ENCODE measurements at places on chromosomes 4 and X.

GRCh38 chrX:151177141-151178027 lies 1.0 kb downstream of the GPR50 start:
- DNase-seq = no peak

DNA sequence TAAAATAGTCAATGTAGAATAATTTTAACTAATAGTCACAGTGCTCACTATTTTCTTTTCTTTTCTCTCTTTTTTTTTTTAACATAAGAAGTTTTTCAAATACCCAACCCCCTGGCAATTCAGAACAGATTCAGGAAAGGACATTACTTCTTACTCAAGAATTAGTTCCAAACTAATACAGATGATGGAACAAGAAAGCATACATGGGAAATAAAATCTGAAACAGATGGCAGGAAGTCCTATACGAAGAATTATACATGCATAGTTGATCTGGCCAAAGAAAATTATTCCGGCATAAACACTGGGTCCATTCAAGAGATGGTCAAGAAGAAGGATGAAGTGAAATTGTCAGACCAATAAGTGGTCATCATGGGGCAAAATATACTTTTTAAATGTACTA lies 614.4 kb upstream of the INTU start:
- DNase-seq = no peak

DNA sequence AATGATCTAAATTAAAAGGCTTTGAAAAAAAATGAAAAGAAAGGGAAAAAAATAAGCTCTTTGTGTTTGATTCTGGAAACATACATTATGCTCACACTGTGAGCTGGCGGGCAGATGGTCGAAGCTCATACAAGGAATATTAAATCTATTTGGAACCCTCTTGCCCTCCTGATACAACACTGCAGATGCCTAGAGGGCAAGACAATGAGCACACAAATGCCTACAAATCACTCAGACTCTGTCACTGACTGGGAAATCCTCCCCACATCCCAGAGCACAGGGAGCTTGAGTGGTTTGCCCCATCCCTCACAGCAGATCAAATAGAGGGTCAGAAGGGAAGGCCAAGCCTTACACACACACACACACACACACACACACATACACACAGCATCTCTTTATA lies 320.4 kb downstream of the HNRNPD start:
- DNase-seq = no peak

DNA sequence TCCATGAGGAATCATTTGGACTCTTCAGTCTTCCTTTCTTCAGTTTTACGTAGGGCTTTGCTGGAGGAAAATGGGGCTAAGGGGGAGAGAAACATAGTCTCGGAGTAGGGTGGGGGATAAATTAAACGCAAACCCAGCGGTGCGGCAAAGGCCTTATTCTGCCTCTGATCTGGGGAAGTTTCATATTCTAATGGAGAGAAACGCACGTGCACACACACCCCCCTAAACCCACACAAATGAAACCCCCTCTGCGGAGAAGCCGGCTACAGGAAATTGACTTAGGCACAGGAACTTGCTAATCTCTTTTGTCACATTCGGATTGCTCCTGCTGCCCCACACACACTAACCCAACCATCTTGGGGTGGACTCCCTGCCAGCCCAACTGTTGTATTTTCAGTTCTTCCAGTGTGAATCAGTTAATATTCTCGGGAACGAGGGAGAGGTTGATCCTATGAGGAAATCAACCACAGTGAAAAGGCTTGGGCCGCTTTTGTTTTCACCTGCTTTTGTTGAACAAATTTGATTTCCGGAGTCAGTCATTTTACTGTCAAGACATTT lies at the start of gene RHOH:
RHOH (plus strand) TSS at position 308 of the 558 bp plus-strand sequence. CDS start 46,356 bp downstream, outside the sequence.
- DNase-seq = peak; percentile 71

GRCh38 chrX:148310426-148311165 lies 189.8 kb upstream of the AFF2 start:
- DNase-seq = no peak

DNA sequence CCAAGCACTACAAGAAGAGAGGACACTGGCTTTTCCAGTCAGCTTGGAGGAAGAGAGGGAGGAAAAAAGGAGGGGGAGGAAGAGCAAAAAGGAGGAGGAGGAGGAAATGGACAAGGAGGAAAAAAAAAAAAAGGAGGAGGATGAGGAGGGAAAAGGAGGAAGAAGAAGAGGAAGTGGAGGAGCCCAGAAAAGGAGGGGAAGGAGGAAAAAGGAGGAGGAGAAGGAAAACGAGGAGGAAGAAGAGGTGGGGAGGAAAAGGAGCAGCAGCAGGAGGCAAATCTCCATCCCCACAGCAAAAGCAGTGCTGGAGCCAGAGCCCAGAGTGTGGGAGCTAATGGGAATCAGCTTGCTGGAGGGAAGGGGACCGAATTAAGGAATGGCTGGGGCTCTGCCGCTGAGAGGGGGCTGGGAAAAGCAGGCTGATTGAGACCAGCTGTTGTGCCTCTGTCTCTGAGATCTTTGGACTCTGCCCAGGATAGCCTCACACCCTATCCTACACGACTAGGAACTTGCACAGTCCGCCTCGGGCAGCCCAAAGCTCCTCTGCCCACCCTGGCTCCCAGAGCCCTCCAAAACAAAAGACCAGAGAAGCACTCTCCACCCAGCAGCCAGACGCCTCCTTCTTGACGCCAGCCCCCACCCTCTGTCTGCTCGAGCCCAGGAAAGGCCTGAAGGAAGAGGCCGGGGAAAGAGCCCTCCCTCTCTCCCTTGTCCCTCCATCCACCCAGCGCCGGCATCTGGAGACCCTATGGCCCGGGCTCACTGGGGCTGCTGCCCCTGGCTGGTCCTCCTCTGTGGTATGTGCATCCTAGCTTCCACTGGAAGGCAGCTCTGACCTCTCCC lies at the start of gene XPNPEP2:
XPNPEP2 (plus strand) TSS at position 514 of the 843 bp plus-strand sequence; CDS start at position 749, 235 bp downstream.
- DNase-seq = no peak

DNA sequence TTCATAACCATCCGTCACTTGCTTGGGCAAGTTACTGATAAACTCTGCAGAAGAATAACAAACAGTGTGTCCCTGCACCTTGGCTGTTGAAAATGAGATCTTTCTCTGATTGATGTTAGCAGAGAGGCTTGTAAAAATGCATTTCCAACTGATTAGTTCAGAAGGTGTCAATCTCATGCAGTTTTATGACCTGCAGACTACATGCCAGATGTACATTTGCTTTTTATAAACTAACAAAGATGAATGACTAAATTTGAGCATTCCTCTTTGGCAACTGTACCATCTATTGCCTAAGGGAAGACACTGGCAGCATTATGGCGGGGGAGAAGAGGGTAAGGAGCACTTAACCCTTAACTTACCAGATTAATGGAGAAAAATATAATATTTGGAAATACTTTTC lies 192.8 kb downstream of the DCTD start:
- no peak for DNase-seq

DNA sequence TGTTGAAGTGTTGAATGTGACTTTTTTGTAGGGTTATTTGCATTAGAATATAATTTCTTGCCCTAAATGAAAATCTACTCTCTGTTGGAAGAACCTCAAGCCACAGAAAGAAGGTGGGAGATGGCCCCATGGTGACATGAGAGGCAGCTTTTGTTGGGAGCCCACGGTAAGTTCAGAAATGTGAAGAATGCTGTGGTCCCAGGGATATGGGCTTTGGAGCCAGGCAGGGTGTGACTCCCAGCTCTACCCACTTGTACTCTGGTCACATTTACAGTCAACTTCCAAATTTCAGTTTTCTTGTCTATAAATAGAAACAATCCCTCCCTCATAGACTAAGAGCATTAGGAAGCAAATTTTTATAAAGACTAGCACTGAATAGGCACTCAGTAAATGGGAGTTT lies 177.8 kb downstream of the RAB28 start:
- no peak for DNase-seq

DNA sequence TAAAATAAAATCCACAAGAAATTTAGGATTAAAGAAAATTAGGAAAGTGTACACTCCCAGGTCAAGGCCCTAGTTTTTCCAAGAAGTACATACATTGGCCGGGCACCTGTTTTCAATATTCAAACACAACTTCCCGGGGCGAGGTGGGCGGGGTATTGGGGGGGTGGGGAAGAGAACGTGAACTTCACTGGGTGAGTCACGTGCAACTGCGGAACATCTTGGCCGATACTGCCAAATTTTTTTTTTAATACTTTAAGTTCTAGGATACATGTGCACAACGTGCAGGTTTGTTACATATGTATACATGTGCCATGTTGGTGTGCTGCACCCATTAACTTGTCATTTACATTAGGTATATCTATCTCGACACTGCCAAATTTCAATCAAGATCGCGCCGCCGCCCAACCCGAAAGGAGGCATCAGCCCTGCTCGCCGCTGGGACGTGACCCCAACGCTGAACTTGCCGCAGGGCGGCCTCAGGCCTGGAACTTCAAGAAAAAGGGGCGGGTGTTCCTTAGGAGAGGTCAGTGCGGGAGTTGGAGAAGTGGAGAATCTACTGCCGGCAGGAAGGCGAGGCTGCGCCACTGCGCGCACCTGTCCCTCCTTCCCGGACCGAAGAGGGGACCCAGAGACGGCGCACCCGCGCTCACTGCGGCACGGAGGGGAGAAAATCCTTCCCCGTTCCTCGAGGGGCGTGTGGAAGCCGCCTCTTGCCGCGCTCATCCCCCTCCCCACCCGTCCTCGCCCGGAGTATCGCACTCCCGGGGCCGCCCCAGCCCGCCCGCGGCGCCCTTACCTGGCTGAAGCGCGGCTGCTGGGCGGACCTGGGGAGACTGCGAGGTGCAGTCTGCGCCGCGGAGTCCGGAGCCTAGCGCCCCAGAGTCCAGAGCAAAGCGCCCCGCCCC lies at the start of gene TEC:
TEC (minus strand) TSS at position 883 of the 905 bp plus-strand sequence. CDS start 41,224 bp downstream, outside the sequence.
- DNase-seq = no peak

- DNase-seq = no peak
Measured at GRCh38 chr4:77178560-77178959, 21.6 kb downstream of the CCNG2 start.

- no peak for DNase-seq
Measured at GRCh38 chrX:45622538-45622937, 421.9 kb upstream of the DIPK2B start.

GRCh38 chr4:3446631-3447320 lies 5.0 kb downstream of the HGFAC start:
- no peak for DNase-seq

DNA sequence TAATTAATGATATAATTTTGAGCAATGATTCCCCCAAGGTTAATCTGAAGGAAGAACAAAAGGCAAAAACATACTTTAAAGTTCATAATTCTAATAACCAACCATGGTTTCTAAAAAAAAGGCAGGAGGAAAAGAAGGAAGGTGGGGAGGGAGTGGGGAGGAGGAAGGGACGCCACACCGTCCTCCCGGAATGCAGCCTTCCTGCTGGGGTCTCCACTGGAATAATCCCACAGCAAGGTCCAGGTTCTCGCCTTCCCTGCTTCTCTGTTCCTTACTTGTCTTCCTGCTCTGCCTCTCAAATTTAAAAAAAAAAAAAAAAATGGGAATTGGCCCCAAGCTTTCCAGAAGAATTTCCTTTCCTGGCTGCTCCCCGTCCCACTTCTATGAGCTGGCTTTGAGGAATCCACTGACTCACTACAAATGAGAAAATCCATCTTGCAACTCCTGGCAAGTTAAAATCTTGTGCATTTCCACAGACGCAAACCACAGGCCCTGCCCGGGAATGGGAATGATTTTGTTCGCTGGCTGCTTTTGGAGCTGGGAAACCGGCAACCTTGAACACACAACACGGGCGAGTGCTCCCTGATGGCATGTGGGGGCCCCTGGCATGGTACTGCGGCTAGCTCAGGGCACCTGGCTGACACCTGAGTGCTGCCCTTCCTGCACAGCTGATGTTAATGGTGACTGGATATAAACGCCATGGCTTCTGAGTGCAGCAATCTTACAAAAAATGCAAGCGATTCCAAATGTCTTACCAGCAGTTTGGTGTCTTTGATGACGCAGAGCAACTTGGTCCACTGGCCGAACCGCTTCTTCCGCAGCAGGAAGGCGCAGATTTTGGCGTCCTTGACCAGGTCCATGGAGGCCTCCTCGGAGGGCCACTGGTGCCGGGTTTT lies 97.0 kb downstream of the AFAP1 start:
- DNase-seq = peak; percentile 95

DNA sequence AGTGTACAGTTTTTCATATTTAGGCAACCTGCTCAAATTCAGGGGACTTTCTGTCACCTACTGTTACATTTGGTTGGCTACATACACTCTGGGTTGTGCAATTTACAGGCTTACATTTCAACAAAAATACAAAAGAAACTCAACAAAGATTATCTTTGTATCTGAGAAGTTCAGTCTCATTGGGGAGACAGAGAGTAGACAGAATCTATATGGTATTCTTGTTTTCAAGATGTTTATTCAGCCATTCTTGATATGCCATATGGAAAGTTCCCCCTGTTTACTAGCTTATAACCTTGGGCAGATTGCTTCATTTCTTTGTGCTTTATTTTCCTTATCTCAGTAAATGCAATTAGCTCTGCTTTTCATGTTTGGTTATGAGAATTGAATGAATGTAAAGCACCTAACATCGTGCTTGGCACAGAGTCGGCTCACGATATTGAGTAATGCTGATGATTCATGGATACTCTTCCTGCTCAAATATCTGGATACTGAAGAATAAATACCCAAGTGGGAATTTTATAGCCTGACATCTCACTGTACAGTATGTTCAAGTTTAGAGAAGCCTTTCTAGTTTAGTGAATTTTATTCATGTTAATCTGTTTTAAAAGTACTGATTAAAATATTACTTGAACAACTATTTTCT lies 96.5 kb upstream of the PACRGL start:
- no peak for DNase-seq

GRCh38 chr4:183504930-183505610 lies at the start of gene ING2:
TSS of gene ING2 (plus strand) at chr4:183505058. CDS start at chr4:183505196, 138 bp downstream.
- peak; percentile 89 for DNase-seq

DNA sequence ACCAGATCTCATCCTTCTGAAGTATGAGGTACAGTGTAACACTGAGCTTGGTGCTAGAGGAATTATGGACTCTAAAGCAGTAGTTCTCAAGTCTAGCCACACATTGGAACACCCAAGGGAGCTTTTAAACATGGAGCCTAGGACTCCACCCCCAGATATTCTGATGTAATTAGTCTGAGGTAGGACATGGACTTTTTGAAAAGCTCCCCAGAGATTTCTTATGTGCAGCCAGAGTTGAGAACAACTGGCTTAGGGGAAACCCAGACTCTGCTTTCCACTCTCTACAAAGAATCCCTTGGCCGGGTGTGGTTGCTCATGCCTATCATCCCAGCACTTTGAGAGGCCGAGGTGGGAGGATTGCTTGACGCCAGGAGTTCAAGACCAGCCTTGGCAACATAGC lies 11.6 kb upstream of the GDPD2 start:
- DNase-seq = no peak

DNA sequence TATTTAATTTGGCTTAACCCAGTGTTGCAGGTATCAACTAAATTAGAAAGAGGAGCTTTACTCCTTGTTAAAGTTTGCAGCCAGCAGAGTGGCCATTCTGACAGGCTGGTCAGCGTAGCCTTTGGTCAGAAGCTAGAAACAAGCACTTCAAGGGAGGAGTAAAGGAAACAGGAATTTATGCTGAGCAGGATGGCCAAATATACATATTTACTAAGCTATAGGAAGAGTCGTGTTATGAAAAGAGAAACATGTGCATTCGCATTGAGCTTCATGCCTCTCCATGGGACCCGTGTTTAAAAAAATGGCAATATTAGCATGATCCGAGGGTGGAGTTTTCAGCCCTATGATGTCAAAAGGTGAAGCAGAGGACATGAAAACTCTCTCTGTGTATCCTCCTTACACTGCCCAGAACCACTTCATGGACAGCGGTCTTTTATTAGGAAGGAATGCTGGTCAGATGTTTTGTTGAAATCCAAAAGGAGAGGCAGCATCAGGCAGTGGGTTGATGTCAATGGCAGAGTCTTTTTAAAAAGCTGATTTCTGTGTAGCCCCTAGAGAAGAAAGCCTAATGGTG lies 71.8 kb upstream of the MAPK10 start:
- no peak for DNase-seq

- no peak for DNase-seq
Measured at GRCh38 chr4:106201373-106201772, 114.6 kb downstream of the TBCK start.

GRCh38 chr4:132445386-132445785 lies 703.7 kb upstream of the PCDH10 start:
- no peak for DNase-seq

Data from vagina (tissue), 2 donors.